Fibroblast of skin of abdomen (primary cell): ENCODE measurements at places on chromosomes 16 and 17.

DNA sequence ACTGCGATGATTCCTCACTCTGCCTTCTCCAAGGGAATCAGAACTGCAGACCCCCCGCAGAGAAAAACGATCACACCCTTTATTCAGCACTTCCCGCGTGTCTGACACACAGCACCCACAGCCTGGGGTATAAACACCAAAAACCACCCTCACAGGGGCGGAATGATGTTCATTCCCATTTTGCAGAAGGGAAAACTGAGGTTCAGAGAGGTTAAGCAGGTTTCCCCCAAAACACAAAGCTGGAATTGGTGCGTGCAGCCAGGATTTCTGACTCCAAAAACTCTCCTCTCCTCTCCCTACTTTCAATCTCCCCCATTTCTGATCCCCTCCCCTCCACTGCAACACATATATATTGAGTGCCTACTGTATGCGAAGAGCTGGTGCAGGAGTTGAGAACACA is 55.8 kb downstream of the XYLT1 start:
- DNase-seq: no peak

DNA sequence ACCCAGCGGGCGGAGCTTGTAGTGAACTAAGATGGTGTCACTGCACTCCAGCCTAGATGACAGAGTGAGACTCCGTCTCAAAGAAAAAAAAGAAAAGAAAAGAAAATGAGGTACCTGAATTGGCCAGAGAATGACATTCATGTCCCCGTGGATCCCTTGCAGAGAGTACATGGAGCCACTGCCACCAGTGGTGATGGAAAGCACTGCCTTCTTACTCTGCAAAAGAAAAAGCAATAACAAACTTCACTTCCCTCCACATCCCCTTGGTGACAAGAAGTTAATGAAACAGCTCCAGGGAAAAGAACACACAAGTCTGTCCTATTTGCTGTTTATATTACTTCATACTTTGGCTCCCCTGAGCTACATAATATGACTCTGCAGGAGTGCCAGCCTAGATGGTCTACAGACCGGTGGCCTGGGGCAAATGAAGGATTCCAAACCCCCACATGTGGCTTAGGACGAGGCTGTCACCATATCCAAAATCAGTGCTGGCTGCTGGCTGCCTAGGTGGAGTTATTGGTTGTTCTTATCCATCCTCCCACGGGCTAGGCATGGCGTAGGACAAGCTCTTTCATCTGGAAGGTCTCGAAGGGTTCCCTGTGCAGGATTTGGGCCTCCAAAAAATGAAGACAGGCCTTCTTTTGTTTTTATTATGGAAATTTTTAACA is 13.3 kb downstream of the NQO1 start:
- DNase-seq: no peak

DNA sequence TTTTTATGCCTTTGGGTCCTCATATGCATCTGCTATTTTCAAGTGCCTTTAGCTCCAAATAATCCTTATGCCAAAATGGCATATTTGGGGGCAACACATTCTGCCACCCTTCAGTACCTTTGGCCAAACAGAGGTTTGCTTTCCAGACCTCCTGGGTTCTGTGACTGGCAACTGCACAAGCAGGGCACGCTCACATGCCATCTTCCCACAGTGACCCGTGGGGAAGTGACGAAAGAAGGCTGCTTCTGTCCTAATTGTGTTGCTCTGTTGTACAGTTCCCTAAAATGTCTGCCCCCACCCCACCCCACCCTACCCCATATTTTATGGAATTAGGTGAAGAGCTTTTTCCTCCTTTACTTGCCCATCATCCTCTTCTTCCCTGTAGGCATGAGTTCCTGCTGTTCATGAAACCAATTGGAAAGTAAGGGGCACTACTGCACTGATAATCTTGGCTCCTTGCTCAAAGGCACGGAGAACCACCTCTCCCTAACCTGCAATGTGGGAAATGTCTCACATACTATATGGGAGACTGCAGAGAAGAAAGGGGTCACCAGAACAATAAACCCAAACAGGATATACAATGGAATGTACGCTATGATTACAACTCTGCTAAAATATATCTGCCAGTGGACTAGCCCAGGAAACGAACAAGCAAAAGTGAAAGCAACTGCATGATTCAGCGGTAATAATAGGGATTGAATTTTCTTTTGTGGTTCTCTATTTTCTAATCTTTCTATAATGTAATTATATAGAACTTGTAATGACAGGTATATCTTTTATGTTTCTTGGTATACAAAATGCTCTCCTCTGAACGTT is 3.3 kb upstream of the SLFN12L start:
- DNase-seq: peak; percentile 15

DNA sequence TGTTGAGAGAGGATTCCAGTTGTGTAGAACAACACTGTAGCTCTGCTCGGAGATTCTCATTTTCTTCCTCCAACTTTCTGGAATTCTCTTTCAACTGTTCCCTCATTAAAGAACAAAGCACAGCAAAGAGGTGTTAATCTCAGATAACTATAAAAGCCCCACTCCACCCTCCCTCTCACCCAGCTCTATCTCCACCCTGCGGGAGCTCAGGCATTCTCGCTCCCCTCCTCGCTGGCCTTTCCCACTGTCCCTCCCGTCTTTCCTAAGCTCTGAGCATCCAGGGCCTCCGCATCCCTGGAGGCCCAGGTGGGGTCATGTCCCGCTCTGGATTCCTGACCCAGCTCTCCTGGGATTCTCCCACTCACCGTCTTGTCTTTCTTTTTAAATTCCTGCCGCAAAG is 35.1 kb downstream of the DHX38 start:
- no peak for DNase-seq

GRCh38 chr16:78094166-78094565 is 5.3 kb upstream of the WWOX start:
- DNase-seq: no peak

DNA sequence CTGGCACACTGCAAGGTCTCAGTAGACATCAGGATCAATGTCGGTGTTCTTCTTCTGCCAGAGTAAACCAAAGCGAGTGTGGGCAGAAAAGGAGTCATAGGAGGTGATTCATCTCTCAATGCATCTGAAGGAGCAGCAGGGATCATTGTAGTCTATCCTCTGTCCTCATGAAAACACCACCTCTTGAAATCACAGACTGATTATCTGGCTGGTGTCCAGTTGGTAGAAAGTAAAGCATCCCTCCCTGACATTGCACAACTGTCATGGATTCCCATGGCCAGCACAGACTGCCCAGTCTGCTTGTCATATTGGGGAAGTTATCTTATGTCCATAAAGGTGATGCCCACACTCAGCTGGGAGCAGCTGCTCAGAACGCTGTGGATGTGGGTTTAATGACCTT is 74.1 kb downstream of the ABCC12 start:
- peak; percentile 87 for DNase-seq

DNA sequence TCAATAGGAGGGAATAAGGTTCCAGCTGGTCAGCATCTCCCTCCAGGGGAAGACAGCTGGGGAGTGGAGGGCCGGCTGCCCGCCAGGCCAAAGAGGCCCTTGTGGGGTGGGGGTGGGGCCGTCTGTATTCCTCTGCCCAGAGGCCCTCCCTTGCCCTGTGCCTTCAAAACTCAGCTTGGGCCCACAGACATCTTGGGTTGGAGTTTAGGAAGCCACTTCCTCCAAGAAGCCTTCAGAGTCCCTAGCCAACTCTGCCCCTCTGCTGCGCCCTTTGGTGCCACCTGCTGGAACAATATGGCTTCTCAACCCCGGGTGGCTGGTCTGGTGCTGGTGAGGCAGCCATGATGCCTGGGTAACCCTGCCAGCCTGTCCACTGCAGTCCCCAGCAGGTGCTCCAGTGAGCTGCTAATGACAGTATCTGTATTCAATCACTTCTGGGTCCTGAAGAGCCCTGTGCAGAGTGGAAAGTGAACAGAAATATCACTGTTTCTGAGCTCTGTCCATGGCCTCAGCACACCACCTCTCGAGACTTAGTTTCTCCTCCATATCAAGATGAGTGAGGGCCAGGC is 16.7 kb downstream of the HSD11B2 start:
- DNase-seq: peak; percentile 12

GRCh38 chr17:43860927-43861622 is 14.1 kb downstream of the CD300LG start:
- DNase-seq: no peak

DNA sequence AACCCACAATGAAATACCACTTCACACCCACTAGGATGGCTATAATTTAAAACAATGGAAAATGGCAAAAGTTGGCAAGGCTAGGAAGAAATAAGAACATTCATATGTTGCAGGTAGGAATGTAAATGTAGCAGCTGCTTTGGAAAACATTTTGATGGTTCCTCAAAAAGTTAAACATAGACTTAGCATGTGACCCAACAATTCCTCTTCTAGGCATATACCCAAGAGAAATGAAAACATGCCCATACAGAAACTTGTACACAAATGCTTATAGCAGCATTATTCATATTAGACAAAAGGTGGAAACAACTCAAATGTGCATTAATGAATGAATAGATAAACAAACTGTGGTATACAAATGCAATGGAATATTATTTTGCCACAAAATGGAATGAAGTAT is 36.1 kb downstream of the MEOX1 start:
- no peak for DNase-seq

DNA sequence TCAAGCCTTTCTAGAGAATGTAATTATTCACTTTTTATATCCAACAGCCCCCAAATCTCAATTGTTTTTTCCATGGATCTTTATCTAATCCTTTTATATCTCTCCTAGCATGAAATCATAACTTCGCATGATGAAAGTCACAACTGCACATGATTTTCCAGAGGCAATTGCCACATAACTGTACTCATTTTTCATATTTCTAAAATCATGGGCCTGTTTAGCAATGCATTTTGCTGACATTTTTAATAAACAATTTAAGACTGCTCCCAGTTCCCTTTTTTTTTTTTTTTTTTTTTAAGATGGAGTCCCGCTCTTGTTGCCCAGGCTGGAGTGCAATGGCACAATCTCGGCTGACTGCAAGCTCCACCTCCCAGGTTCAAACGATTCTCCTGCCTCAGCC is 83.5 kb downstream of the VMP1 start:
- no peak for DNase-seq

DNA sequence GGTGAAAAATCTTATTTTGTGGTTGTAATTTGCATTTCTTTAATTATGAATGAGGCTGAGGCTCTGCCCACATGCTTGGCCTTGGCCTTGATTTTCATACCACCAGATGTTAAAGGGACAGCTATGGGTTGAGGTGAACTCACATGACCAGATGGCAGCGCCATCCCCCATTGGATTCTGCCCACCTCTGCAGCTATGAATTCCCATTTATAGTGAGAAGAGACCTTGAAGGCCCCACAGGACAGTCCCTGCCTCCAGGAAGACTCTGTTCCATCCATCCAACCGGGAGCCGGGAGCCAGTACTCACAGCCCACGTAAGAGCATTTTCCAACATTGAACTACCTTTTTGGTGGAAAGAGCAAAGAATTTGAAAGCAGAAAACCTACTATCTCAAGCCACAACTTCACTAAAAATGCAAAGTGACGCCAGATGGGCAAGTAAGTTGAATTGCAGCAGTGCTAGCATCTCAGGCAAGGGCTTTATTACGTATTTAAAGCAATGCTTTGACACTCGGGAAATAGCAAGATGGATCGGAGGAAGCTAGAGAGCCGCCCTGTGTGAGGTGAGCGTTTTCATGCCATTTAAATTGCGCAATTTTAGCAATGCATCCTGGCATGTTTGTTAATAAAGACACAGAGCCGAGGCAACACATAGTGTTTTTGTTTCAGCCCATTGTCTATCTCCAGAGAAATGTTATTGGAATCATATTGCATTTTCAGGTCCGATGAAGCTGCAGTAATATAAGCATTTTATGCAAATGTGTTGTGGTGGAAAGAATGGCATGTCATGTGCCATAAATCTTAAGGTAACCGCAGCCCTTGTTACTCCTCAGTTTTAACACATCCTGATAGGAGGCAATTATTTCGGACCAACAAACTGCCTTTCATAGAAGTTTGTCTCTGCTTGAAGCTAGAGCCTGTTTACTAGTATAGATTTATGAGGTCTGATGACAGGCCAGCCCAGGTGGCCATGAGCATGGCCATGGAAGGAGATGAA is 273.4 kb upstream of the TNRC6C start:
- DNase-seq: no peak

- DNase-seq: peak; percentile 74
Measured at GRCh38 chr17:38867968-38868816, 1.7 kb upstream of the LASP1 start.

DNA sequence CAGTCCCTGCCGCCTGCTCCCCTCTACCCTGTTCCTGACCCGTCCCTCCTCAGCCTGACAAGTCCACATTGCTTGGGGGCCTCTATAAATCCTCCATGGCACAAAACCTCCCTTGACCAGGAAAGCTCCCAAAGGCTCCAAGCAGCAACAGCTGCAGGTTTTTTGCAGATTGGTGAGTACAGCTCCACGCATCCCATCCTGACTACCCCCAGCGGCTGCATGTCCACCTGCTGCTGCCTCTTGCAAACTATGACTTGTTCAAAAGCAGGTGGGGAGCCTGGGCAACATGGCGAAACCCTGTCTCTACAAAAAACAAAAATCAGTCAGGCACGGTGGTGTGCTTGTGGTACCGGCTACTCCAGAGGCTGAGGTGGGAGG is 122.8 kb downstream of the ANKRD11 start:
- DNase-seq: no peak

DNA sequence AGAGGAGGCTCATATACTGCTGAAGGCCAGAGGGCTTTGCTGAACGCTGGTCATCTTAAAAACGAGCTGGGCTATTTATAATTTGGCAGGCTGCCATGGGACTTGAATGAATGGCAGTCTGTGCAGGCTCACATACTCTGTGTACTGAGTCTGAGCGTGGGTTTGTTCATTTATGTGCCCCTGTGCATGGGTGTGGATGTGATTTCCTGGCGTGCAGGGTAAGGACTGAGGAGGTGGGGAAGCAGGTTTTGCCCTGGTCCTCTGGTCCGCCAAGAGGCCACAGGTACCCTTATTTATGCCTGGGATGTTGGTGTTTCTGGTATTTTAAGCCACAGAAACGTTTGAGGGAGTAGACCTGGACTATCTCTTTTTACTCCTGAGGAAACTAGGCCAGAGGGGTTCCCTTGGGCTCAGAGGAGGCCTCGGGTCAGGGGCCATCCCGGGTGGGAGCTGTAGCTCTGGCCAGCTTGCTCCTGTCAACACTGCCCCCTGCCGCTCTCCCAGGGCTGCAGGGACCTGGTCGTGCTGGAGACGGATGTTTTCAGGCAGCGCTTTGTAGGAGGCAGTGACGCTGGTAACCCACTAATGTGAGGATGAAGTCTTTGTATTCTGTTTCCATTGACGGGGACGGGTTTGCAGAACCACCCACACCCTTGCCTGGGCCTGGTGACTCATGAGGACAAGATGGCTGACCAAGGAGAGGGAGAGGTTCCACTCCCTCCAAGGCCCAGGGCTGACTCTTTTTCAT is 184.4 kb downstream of the MSI2 start:
- DNase-seq: peak; percentile 60

GRCh38 chr17:42122371-42123303 is at the start of gene HSPB9:
TSS of gene HSPB9 (plus strand) at chr17:42122804. CDS start at chr17:42122851, 47 bp downstream.
- DNase-seq: no peak

GRCh38 chr16:240559-240958 is 5.9 kb downstream of the FAM234A start:
- no peak for DNase-seq

DNA sequence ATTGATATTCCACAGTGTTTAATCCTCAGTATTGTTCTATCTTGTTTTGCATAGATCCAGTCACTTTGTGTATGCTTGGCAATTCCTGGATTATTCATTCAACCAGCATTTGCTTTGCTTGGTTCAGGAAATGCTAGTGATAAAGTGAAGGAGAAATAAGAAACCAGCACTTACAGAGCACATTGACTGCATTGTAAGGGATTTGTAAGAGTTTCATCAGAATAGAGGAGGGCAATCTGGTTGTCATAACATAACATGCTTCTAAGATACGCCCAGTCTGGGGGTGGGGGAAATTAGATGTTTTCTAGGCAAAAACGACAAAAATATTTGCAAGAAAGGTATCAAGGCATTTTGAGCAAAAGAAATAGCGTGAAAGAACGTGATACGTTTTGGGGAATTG is 40.4 kb downstream of the TNRC6A start:
- DNase-seq: peak; percentile 52

GRCh38 chr17:45768000-45768399 is 16.1 kb upstream of the CRHR1 start:
- no peak for DNase-seq
